ENCODE measurements at places on chromosomes 2 and 18. TPM values are rescaled to one million over a fixed set of nuclear protein-coding genes. Genes with fewer than 3 reads are reported as not detected.

The STARD6 gene
- total RNA-seq = not detected

The SERPINB13 gene
- total RNA-seq = not detected

The LIMS2 gene
- total RNA-seq = 0.41 TPM

The LHCGR gene
- total RNA-seq = not detected

The SERPINB12 gene
- not detected for total RNA-seq

The FARP2 gene
- 29.4 TPM for total RNA-seq

The GNAL gene
- total RNA-seq = 17.3 TPM

The UPP2 gene
- not detected for total RNA-seq

The SCTR gene
- not detected for total RNA-seq

The AQP4 gene
- total RNA-seq = 0.39 TPM

The EVA1A gene
- total RNA-seq = 13.8 TPM

The ITGB6 gene
- total RNA-seq = not detected

The KYNU gene
- total RNA-seq = 304 TPM

The TUBA4B gene
- total RNA-seq = not detected

The SCN9A gene
- total RNA-seq = 3.9 TPM

The IFT172 gene
- total RNA-seq = 6.3 TPM

The ABCG8 gene
- total RNA-seq = not detected

The REG3A gene
- not detected for total RNA-seq

The GCC2 gene
- total RNA-seq = 7.9 TPM

The SP5 gene
- not detected for total RNA-seq

The LINC00305 gene
- total RNA-seq = not detected

The AGXT gene
- total RNA-seq = not detected

The SPR gene
- total RNA-seq = 52.5 TPM

The NETO1 gene
- not detected for total RNA-seq

The RRM2 gene
- total RNA-seq = 51.9 TPM

The ADD2 gene
- total RNA-seq = 16.3 TPM

The DTYMK gene
- 96.1 TPM for total RNA-seq

The CCDC74B gene
- 49.5 TPM for total RNA-seq

The DHRS9 gene
- total RNA-seq = 0.12 TPM

The PTPRM gene
- 17.6 TPM for total RNA-seq

The SEPTIN10 gene
- 34.1 TPM for total RNA-seq

The C2orf72 gene
- 0.75 TPM for total RNA-seq

The IL1RL1 gene
- not detected for total RNA-seq

The ASB18 gene
- not detected for total RNA-seq

The RTP5 gene
- not detected for total RNA-seq

The AQP12B gene
- not detected for total RNA-seq

The FZD7 gene
- total RNA-seq = 25.2 TPM

The GPR155 gene
- total RNA-seq = 4.6 TPM

The CNGA3 gene
- not detected for total RNA-seq

The PLB1 gene
- 0.10 TPM for total RNA-seq

The AP1S3 gene
- total RNA-seq = 4.6 TPM
